ENCODE measurements at places on chromosomes 16 and 17. TPM values are rescaled to one million over a fixed set of nuclear protein-coding genes. Genes with fewer than 3 reads are reported as not detected.

- H3K4me3 ChIP-seq, result no peak overlapping the region
These were observed 31.5 kb downstream of the TADA2A start for GRCh38 chr17:37438141-37438540.

DNA sequence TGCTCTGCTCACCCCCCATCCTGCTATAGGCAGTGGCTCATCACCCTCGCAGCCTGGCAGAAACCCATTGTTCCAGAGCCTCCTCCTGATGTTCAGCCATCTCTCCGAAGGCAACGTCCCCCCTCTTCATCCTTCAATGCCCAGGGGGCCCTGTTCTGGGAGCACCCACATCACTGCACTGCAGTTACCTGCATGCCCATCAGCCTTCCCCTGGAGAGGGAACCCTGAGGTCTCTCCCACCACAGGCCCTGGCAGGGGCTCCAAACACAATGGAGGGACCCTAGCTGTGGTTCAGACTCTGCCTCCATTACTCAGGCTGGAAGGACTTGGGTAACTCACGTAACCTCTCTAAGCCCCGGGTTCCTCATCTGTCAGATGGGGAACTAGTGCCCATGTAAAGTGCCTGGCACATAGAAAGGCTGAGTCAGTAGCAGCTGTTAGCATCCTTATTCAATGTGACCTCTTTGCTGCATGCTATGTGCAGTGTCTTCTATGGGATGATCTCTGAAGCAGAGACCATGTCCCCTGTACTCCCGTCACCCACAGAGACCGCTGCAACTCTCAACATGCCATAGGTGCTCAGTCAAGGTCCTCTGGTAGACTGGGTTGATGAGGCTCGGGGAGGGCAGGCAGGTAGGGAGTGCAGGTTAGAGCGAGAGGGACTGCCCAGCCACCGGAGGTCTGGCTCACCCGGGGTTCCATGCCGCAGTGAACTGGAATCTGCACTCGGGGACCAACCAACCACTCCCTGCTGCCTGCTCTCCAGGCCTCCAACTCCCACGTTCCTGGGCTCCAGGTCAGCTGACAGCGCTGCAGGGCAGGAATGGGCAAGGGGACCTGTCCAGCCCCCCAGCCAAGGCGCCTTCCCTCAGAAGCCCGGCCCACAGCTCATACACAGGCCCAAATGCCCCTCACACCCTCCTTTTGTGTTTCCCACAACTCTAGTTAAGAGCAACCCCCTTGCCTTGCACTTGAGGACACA, 233.2 kb downstream of the ZNF423 start:
- no peaks in the 10 kb centered on the region for H3K27me3 ChIP-seq
- H3K4me1 ChIP-seq, result peaks cover 19% of the 10 kb centered on the region
- no peak overlapping the region for H3K27ac ChIP-seq
- H3K36me3 ChIP-seq, result no peaks in the 10 kb centered on the region

- peaks cover 5% of the 10 kb centered on the region for H3K4me1 ChIP-seq
- H3K36me3 ChIP-seq, result no peaks in the 10 kb centered on the region
- H3K27ac ChIP-seq, result no peak overlapping the region
- no peak overlapping the region for H3K4me3 ChIP-seq
- H3K27me3 ChIP-seq, result no peaks in the 10 kb centered on the region
These were observed 16.7 kb upstream of the HEATR6 start for GRCh38 chr17:60095381-60095780.

DNA sequence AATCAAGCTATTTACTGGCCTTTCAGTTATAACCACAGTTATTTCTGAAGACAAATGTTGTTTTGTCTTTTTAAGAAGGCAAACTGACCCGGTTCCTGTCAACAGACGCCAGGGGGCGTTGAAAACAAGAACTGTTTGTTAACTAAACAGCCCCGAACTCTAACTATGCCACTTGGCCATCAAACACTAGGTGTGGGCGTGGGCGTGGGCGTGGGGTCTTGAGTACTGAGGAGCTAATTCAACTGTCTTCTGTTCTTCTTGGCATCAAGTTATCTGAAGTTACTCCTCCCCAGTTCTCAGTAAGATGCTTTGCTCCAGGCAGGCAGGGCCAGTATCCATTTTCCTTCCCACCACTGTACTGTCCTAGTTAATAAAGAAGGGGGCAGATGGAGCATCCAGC, 63.3 kb upstream of the MTMR4 start:
- H3K27me3 ChIP-seq, result no peaks in the 10 kb centered on the region
- peaks cover 11% of the 10 kb centered on the region for H3K4me1 ChIP-seq
- peak; percentile 21 for DNase-seq
- no peak overlapping the region for H3K4me3 ChIP-seq

GRCh38 chr17:32875923-32876416, 954 bp downstream of the MYO1D start:
- peak overlapping the region; percentile 92 for H3K4me3 ChIP-seq
- no peak for DNase-seq
- peaks cover 23% of the 10 kb centered on the region for H3K4me1 ChIP-seq
- peak overlapping the region; percentile 90 for H3K27ac ChIP-seq

GRCh38 chr17:54307351-54307750, 484.6 kb downstream of the KIF2B start:
- H3K27ac ChIP-seq, result no peak overlapping the region
- no peaks in the 10 kb centered on the region for H3K4me1 ChIP-seq
- H3K36me3 ChIP-seq, result no peaks in the 10 kb centered on the region
- H3K4me3 ChIP-seq, result no peak overlapping the region

GRCh38 chr16:63061319-63061718, 1025.1 kb upstream of the CDH8 start:
- H3K27me3 ChIP-seq, result no peaks in the 10 kb centered on the region
- H3K4me1 ChIP-seq, result no peaks in the 10 kb centered on the region
- no peak overlapping the region for H3K27ac ChIP-seq
- no peak for DNase-seq
- H3K36me3 ChIP-seq, result no peaks in the 10 kb centered on the region

- H3K27me3 ChIP-seq, result no peaks in the 10 kb centered on the region
- peak overlapping the region; percentile 12 for H3K4me3 ChIP-seq
- H3K4me1 ChIP-seq, result peaks cover 66% of the 10 kb centered on the region
- peak overlapping the region; percentile 98 for H3K27ac ChIP-seq
These were observed 6.0 kb downstream of the FHOD1 start for GRCh38 chr16:67241008-67241900.

- H3K27me3 ChIP-seq, result no peaks in the 10 kb centered on the region
- no peaks in the 10 kb centered on the region for H3K36me3 ChIP-seq
- H3K4me1 ChIP-seq, result peaks cover 4% of the 10 kb centered on the region
These were observed 15.5 kb upstream of the MMD start for GRCh38 chr17:55437159-55437605.

GRCh38 chr16:77833921-77834634, 45.7 kb downstream of the VAT1L start:
- DNase-seq, result no peak
- H3K27ac ChIP-seq, result no peak overlapping the region
- H3K36me3 ChIP-seq, result no peaks in the 10 kb centered on the region
- peaks cover 10% of the 10 kb centered on the region for H3K4me1 ChIP-seq
- H3K4me3 ChIP-seq, result no peak overlapping the region
- H3K27me3 ChIP-seq, result no peaks in the 10 kb centered on the region

GRCh38 chr17:58378733-58379510, 26.9 kb upstream of the SUPT4H1 start:
- DNase-seq, result no peak
- no peaks in the 10 kb centered on the region for H3K27me3 ChIP-seq
- H3K4me1 ChIP-seq, result no peaks in the 10 kb centered on the region
- no peak overlapping the region for H3K27ac ChIP-seq
- no peak overlapping the region for H3K4me3 ChIP-seq
- H3K36me3 ChIP-seq, result no peaks in the 10 kb centered on the region

- H3K4me3 ChIP-seq, result no peak overlapping the region
- no peaks in the 10 kb centered on the region for H3K27me3 ChIP-seq
- no peaks in the 10 kb centered on the region for H3K36me3 ChIP-seq
- H3K27ac ChIP-seq, result no peak overlapping the region
These were observed 2.0 kb upstream of the ABR start for GRCh38 chr17:1181753-1182137.

- no peak for DNase-seq
- H3K27ac ChIP-seq, result no peak overlapping the region
- H3K36me3 ChIP-seq, result no peaks in the 10 kb centered on the region
- peaks cover 13% of the 10 kb centered on the region for H3K4me1 ChIP-seq
- H3K27me3 ChIP-seq, result no peaks in the 10 kb centered on the region
These were observed 588.7 kb downstream of the CDH13 start for GRCh38 chr16:83215406-83216001.

DNA sequence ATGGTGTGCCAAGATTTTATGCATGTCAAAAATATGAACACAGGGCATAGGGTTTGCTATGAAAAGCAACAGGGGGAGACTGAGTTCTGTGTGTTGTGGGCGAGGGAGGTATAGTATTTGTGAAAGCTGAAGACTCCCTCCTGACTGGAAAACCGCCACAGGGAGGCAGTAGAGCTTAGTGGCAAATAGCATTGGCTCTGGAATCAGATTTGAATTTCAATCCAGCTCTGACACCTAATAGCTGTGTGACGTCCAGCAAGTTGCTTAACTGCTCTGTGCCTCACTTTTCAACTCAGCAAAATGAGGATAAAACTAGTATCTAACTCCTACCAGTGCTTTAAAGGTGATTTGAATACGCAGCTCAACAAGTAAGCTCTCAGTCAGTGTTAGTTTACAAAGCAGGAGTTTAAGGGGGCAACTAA, 22.0 kb downstream of the KPNA2 start:
- peaks cover 29% of the 10 kb centered on the region for H3K4me1 ChIP-seq
- DNase-seq, result no peak
- H3K27me3 ChIP-seq, result no peaks in the 10 kb centered on the region
- no peak overlapping the region for H3K27ac ChIP-seq

The EFCAB3 gene
- total RNA-seq, result not detected

The C16orf95 gene
- 3.2 TPM for total RNA-seq

The EPOP gene
- 0.33 TPM for total RNA-seq

The E2F4 gene
- 35.9 TPM for total RNA-seq

The KRT17 gene
- not detected for total RNA-seq

The SLC2A4 gene
- total RNA-seq, result 146 TPM

The SARM1 gene
- total RNA-seq, result 5.1 TPM

The CHMP6 gene
- total RNA-seq, result 15.9 TPM
